ENCODE measurements at places on chromosomes 6 and 20.

GRCh38 chr6:112980676-112981075, 633.5 kb downstream of the RFPL4B start:
- DNase-seq = no peak

GRCh38 chr20:44800391-44801046, 9.8 kb downstream of the RIMS4 start:
- DNase-seq = no peak

DNA sequence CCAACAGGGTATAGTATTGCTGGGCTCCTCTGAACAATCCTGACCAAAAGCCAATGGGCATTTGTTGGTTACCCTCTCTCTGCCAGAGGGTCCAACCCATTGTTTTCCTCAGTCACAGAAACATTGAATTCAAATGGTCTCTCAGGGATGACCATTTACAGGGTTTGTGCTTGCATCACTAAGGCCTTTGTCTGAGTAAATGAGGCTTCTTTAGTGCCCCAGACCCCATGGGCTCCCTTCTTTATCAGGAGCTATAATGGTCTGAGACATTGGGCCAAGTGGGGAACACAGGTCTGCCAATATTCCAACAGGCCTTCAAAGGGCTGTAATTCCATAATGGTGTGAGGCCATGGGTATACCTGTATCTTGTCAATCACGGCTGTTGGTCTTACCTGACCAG, 27.1 kb downstream of the GSTA2 start:
- no peak for DNase-seq

DNA sequence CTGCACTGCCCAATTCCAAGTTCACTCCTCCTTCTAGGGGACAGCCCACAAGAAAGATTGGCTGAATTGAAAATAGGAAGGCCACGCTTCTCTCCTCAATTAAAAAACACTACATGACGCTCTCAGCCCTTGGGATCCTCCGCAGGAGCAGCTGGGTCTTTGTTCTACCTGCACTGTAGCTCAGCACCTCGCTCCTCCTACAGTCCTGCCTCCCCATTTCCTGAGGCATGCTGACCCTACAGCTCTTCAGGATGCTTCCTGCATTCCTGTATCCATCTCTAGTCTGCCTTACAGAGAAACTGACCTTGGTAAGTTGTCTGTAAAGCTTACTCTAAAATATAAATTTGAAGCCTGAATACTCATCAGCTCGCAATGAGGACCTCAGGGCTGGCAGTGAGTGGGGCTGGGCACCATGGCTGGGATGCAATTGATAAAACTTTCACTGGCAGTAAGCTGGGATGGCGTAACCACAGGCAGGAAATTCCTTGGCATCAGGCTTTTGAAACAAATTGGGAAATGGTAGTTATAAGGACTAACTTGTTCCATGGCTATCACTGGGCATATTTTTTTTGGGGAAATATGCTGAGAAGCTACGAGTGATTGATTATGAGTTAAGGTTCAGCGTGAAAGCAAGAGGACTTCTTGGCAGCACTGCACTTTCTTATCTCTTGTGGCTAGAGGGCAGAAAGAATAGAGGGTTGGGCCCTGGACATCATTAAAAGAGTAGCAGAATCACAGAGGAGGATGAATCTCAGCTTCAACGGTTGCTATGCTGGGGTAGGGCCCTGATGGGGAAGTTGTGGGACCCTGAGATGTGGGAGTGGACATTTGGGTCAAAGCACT, 11.7 kb upstream of the SIRPB1 start:
- DNase-seq = no peak

DNA sequence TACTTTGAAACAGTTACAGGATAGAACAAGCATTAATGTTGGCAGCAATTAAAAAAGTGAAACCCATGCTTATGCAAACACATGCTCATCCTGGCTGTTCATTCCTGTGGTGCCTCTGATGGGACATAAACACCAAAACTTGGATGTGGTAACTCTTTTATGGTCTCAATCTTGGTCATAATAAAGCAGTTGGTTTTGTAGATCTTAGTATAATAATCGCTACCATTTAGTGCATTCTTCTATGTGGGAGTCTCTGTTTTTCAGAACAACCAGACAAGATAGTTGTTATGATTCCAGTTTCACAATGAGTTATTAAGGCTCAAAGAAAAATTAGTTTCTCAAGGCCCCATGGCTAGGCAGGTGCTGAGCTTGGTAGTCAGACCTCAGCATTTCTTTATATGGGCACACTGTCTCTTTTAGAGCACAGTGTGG, 184.0 kb downstream of the UTRN start:
- no peak for DNase-seq

DNA sequence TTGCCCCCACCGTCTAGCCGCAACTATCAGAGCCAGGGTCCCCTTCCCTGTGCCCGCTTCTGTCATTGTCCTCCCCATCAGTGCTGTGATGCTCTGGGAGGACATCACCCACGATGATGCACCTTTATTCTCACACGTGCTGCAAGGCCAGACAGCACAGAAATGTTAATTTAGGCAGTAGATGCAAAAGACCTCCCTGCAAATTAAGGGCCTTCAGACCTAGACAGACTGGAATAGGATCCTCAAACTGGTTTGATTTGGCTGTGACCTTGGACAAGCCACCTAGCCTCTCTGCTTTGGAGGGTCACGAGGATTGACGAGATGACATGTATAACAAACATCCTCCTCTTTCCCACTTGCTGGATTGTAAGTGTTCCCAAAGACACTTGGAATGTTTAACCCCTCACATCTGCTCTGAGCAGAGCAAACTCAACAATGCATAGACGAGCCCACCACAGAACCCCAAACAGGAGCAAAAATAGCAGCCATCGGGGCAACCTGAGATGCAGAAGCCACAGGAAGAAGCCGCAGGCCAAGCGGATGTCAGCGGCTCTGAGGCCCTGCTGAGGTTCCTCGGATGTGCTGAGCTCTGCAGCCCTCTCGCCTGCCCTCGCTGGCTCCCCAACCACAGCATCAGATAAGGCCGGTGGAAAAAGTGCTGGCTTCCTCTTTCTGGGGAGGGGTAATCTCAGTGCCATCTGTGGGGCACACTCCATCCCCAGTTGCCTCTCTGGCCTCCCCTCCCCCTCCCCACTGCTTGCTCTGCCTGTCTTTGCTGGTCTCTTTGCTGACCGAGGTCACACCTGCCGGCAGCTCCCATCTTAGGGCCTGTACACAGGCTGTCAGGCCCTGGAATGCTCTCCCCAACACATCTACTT, 35.3 kb downstream of the TOX2 start:
- DNase-seq = no peak

DNA sequence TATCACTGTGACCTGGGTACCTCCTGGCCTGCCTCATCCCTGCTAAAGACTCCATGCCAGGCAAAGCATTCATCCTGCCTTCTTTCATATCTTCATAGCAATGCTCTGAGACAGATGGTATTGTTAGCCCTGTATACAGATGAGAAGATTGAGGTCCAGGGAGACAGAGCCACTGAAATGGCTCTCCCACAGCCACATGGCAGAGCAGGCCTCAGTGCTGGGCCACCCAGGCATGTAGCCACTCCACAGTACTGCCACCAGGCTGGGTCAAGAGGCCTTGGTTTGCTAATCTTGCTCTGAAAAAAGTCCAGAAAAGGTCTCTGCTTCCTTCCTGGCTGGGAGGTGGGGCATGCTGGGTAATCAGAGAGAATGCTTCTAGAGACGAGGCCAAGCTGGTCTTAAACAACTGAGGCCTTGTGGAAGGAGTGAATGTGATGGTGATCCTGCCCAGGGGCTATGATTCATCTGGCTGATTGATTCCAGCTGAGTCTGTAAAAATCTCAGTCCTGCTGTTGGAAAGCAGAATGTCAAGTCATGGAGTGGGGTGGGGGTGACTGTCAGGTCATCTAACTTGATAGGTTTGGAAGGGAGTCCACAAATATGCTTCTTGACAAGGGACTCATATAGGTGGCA, 29.8 kb downstream of the HM13 start:
- DNase-seq = peak; percentile 98

- no peak for DNase-seq
These were observed 26.1 kb upstream of the DSP start for GRCh38 chr6:7515363-7515762.

DNA sequence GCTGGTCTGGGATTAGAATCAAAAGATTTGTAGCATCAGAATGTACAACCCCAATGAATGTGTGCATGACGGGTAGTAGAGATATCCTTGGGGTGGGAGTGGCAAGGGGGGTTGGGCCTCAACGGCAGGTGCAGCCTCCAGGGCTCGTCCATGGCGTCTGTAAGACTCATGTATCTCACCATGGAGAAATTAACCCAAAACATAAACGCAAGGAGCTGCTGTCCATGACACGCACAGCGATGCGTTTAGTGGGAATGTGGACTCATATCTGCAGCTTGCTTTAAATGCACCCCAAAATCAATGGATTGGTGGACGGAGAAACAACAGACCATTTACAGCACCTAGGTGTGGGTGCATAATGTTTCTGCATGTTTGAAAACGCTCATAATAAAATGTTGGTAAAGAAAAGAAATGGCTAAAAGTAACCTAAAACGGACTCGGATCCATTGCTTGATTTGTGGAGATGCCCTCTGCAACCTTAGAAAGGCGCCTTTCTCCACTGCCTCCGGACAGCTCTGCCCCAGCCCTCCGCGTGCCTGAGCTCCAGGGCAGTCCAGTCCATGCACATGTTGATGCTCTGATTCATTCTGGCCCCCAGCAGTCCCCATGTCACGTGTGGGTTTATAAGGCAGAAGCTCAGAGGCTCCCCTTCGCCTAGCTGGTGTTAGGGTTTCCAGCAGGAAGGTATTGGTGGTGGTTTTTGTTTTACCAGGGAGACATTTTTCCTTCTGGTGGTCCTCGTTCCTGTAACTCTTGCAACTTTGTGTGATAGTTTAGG, 24.5 kb downstream of the PYGB start:
- no peak for DNase-seq

GRCh38 chr6:168016721-168017525, 19.5 kb downstream of the KIF25 start:
- DNase-seq = no peak

DNA sequence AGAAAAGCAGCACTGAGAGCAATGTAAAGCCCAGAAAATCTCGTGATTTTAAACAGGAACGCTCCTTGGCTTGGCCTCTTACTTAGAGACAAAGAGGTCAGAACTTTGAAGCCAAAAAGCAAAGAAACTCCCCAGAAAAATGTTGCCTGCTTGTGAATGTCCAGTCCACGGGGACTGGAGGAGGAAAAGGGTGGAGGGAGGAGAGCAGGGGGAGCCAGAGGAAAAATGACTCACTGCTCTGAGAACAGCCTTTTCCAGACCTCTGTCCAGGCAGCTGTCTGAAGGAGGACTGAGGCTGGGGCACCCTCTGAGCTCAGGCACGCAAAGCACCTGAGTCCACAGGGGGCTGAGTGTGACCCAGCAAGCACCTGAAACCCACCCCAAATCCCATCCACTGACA, 64.7 kb downstream of the TRAM2 start:
- peak; percentile 88 for DNase-seq

DNA sequence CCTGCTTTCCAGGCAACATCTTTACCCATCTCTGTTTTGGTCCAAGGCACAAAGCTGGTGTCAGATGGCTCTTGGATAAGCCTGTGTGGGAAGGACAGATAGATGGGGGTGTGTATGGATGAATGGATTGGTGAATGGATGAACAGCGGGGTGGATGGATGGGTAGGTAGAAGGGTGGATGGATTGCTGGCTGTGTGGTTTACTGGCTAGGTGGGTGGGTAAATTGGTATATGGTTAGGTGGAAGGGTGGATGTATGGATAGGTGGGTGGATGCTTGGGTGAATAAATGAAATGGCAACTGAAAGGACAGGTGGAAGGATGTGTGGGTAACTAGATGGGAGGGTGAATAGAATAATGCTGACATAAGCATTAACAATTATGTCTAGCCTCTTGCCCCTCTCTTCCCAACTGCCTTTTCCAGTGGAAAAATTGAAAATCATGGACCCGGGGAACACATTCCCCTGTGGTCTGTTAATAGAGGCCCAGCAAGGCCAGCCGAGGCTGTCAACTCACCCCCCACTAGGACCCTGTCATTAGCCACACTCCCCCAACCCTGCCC, 43.8 kb upstream of the RSPO4 start:
- DNase-seq = no peak

- peak; percentile 80 for DNase-seq
These were observed 81.9 kb downstream of the FIG4 start for GRCh38 chr6:109772883-109773431.

- DNase-seq = no peak
These were observed 15.0 kb downstream of the TBXT start for GRCh38 chr6:166152660-166153059.

All from IMR-90 (cell line).